ENCODE measurements at places on chromosomes 1 and 21.
A peak's percentile ranks its signal among the peaks of the same experiment; 100 is the strongest.

DNA sequence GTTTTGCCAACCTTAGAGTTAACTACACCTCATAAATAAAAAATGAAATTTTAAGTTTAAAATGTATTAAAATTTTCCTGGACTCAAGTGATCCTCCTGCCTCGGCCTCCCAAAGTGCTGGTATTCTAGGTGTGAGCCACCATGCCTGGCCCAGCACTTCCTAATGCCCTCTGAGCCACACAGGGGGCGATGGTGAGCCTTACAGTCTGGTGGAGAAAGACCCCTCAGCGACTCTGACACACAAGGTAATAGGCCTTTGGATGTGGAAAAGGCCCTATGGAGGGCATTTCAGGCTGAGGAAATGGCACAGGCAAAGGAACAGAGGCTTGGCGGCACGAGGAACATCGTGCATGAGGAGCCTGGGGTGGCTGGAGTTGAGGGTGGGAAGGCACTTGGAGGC lies 6.7 kb downstream of the CITED4 start:
- no peak for DNase-seq

DNA sequence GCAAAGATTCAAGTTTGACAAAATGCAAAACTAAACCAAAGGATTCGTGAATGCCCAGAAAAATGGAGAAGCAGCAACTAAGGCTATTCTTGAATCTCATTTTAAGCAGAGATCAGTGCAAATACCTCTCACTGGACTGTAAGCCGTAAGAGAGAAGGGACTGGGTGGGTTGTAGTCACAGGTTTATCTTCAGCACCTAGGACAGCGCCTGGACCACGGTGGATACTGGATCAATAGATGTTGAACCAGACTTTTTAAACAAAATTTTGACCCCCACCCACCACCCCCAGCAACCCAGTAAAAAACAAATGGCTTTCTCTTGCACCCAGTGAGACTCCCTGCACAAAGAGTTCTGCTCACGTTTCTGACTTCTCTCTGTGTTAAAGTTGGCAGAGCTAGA lies 347.1 kb downstream of the AJAP1 start:
- DNase-seq: no peak

DNA sequence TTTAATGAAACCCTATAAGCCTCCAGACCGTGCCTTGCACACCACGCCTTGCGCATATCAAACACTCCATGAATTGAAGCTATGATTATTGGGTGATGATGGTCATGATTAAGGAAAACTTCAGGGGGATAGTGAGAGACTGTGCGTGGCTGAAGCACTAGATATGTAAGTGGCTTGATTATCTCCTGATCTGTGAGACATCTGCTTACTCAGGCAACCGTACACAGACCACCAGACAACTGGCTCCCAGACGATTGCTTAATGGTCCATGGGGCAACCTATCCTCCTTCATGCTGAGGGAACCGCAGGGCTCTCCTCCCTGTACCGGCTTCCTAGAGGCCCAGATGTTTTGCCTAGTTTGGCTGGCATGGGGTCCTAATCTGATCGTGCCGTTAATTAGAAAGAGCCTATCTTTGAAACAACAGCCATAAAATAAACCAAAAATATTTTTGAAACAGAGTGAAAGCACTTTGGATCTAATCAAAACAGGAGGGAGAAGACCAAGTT lies 51.6 kb downstream of the IRF2BP2 start:
- DNase-seq: no peak

- DNase-seq: peak; percentile 40
Observed at GRCh38 chr1:47644212-47644573, 206.3 kb downstream of the FOXD2 start.

DNA sequence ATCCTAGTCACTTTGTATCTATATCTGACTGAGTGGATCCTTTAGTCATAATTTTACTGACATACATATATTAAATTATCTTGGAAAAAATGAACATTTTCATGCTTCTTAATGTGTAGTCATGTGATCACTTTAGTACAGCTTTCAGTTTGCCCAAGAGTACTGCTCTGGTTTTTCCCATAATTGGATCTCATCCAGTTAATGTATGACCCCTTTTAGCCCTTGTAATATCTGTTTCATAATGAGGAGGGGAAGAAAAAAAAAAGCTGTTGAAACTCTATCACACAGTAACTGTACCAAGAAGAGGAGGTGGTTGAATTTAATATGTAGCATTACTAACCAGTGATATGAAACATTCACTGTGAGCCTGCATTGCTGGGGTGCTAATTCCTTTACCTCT lies 328.7 kb downstream of the PTPRC start:
- DNase-seq: no peak

DNA sequence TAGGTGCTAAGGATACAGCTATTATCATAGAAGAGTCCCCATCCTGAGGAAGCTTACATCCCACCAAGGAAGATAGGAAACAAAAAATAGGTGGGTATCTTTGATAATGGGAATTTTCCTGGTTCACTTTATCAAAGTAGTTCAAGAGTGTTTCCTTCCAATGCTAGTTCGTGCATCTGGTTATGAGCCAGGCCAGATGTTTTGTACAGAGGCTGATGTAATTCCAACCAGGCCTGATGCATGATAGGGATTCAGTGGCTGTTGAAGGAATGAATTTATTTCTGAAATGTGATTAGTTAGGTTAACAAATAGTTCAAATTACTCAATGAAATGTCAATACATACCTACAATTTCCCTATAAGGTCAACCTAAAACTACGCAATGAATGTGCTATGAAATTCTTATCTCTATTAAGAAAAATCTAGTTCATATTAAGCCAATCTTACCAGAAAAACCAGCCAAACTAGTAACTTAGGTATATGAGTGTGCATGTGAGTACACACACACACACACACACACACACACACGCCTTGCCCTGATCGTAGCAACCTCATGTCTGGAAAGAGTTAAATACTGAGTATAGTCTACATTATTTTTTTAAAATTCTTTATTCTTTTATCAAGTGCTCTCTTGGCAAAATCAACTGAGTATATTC lies 9.5 kb upstream of the ZBTB18 start:
- DNase-seq: no peak

DNA sequence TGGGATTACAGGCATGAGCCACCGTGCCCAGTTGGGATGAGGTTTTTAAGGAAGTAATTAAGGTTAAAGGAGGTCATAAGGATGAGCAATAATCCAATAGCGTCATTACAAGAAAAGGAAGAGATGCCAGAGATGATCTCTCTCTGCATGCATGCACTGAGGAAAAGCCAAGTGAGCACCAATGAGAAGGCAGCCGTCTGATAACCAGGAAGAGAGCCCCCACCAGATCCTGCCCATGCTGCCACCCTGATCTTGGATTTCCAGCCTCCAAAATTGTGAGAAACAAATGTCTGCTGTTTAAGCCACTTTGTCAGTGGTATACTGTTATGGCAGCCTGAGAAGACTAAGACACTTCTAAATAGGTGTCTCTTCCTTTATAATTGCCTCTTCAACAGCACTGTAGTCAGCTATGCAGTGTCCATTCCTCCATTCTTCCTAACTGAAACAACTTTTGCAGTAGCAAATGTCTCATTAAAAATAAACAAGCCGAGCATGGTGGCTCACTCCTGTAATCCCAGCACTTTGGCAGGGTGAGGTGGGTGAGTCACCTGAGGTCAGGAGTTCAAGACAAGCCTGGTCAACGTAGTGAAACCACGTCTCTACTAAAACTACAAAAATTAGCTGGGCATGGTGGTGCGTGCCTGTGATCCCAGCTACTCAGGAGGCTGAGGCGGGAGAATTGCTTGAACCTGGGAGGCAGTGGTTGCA lies 216.2 kb upstream of the RUNX1 start:
- DNase-seq: no peak

- DNase-seq: no peak
Observed at GRCh38 chr1:225707824-225708223, 54.9 kb upstream of the ENAH start.

DNA sequence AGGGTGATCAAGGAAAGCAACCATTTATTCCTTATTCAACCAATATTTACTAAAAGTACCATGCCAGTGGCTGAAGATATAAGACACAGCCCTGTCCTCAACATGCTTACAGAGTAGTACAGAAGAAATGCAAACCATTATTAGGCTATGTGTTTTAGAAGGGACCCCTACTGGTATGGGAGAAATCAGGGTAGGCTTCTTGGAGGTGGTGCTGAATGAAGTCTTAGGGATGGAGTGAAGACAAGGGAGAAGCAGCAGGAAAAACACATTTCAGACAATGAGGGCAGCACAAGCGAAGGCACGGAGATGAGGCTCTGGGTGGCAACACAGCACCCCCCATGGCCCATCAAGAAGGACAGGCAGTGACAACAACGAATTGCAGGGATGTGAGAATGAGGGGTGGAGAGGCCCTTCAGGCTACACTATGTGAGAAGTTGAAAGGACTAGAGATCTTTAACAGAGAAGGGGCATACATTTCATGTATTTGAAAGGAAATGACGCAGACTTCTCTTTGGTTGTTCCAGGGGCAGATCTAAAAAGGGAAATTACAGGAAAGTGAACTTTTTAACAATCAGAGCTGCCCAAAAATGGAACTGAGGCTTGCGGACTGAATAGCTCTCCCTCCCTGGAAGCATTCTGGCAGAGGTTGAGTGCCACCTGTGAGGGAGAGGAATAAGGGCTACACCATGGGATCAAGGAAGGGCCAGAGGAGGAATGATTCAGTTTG lies 16.8 kb upstream of the CD58 start:
- no peak for DNase-seq

- peak; percentile 54 for DNase-seq
Observed at GRCh38 chr21:39715804-39716397, 29.1 kb upstream of the IGSF5 start.

DNA sequence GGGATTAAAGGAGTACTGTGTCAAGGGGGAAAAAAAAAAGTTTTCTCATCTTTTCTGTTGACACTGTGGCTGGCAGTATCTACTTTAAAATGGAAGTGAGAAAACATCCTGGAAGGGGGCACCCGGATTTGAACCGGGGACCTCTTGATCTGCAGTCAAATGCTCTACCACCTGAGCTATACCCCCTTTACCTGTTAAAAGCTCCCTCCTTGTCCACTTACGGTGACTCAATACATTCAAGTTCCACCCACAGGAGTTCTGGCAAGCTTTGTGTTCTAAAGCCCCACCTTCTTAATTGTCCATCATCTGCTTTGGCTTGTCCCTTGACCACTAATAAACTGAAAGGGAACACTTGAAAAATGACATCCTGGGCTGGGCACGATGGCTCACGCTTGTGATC lies 68.2 kb downstream of the FNBP1L start:
- no peak for DNase-seq

DNA sequence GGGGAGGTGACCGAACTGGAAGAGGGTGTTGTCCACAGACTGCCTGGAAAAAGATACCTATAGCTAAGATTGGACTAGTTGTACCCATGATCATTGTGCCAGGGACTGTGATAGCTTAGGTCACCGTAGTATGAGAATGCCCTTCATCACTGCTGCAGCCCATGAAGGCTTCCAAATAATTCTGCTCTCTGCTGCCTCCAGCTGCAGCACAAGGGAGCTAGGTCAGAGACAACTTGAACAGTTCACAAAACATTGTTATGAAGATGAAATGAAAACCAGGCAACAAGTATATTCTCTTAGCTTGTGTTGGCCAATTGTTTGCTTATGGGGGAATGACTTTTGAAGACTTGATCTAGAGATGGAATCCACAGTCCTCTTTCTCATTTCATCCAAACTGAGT lies 246.7 kb downstream of the MRPL39 start:
- DNase-seq: no peak

DNA sequence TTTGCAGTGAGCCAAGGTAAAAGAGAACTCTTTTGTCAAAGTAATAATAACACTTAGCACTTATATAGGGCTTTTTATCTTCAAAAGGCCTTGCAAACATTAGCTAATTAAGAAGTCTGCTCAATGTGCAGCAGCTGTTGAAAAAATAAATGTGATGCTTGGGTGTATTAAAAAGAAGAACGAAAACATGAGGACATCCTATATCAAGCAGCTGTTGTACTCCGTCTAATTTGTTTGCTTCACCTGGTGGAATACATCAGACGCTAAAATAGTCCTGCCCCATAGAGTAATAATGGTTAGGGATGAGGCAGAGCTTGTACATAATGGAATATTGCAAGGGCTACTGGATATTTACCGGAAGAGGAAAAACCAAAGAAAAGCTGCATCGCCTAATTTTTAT lies 299.5 kb downstream of the ST6GALNAC3 start:
- DNase-seq: no peak

GRCh38 chr1:78650114-78650660 lies 556 bp downstream of the IFI44 start:
- DNase-seq: peak; percentile 3

DNA sequence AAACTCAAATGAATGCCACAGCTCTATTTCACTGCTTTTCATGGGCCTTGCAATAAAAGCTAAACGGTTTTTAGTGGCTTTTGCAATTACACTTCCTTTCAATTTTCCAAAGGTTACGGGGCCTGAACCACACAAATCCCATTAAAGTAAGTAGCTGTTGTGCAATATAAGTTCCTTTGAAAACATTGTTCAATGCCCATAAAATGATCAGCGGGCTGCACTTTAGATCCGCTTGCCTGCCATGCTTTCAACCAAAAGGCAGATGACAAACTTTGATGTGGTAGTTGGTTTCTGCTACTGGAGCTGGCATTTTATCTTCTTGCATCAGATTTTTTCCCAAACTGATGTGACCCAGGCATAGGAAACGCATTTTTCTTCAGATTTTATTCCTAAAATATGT lies 50.2 kb downstream of the PRRX1 start:
- DNase-seq: no peak

DNA sequence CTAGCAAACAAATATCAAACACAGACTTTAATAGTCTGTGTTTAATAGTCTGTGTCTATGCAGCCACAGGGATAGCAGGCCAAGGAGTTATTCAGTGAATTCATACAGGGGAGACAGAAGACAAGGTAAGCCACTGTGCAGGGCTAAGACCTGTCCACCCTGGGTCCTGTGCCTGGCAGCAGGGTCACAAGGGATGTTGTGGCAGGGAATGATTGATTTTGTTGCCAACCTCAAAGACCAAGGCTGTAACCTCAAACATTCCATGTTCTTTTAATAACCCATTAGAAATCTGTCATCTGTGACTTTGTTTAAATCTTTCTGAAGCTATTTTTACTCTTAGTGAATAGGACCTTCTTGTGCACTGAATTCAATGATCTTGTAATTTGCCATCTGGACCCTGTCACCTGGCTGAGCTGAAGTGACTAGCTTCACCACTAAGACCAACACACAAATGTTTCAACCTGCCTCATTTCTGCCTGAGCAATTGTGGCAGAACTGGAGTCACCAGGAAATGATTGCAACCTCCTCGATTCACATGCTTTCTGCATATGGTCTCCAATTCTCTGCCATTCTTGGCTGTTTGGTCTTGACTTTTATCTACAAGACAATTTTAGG lies 154.2 kb downstream of the ASTN1 start:
- DNase-seq: no peak

DNA sequence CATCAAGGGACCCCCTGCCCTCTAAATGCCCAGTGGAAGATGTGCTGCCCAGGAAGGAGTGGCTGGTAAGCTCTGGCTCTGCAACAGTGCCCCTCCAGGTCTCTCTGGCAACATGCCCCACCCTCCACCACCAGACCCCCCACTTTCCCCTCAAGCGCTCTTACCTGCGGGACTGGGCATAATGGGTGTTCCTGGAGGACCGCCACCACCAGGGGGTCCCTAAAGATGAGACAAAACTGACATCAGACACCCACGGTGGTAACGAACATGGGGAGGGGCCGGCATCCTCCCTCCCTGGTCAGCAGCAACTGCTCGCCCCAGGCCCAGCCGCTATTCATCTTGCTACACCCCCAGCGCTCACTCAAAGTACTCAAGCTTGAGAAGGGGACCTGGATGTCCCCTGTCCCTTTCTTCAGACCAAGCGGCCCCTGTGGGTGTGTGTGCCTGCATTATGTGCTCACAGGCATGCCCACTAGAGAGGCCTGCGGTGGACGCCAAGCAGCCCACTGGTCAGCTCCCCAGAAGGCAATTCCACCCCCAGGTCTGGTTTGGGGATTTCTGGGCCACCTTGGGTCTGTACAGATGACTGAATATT lies 40.9 kb downstream of the MRPL37 start:
- DNase-seq: no peak
